T-helper 2 cell (primary cell): ENCODE measurements at places on chromosomes 13 and 19.

- DNase-seq, result no peak
Measured at GRCh38 chr13:100148422-100148821, 59.5 kb downstream of the PCCA start.

GRCh38 chr19:51440846-51441409 lies 17.3 kb downstream of the SIGLEC8 start:
- DNase-seq, result no peak

DNA sequence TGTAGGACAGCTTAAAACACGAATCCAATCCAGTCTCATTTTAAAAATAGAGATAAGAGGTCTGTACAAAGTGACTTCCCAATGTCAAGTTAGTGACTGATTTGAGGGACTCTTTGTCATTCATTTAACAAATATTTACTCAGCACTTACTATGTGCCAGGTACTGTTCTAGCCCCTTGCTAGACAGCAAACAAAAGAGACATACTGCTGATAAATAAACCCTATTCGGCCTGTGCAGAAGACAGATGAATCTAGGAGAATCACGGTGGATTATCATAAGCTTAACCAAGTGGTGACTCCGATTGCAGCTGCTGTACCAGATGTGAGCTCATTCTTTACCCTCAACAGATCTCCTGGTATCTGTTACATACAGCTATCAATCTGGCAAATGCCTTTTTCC lies 6.4 kb upstream of the ELF1 start:
- no peak for DNase-seq

- no peak for DNase-seq
Measured at GRCh38 chr13:114311387-114311786, 2.9 kb upstream of the CHAMP1 start.

GRCh38 chr19:5452594-5453565 lies 2.3 kb upstream of the ZNRF4 start:
- DNase-seq, result no peak
